ENCODE measurements at places on chromosomes 11 and 22.
A peak's percentile ranks its signal among the peaks of the same experiment; 100 is the strongest.

- no peak for DNase-seq
Measured at GRCh38 chr11:119989159-119989821, 148.6 kb downstream of the TRIM29 start.

- DNase-seq = no peak
Measured at GRCh38 chr11:86919557-86920210, 35.5 kb downstream of the FZD4 start.

DNA sequence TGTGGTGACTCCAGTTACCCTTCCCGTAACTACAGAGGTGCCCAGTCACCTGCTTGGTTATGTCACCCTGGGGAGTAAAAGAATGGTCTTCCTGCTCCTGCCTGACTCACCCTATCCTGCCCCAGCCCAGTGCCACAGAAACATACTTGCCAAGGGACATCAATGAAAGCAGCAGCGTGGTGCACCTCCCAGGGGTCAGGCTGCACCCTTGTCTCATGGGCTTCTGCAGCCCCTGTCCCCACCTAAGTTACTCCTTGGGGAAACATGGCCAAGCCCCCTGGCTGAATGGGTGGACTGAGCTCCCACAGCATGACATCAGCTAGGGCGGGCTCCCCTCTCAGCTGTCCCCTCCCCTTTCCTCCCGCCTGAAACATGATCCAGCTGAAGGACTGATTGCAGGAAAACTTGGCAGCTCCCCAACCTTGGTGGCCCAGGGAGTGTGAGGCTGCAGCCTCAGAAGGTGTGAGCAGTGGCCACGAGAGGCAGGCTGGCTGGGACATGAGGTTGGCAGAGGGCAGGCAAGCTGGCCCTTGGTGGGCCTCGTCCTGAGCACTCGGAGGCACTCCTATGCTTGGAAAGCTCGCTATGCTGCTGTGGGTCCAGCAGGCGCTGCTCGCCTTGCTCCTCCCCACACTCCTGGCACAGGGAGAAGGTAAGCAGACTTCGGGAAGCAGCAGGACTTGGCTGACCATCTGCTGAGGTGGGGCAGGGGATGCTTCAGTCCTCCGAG is at the start of gene HTR3A:
Gene HTR3A (plus strand): TSS at position 368 of the 730 bp plus-strand sequence. CDS start 218 bp downstream, at position 586.
- no peak for DNase-seq

DNA sequence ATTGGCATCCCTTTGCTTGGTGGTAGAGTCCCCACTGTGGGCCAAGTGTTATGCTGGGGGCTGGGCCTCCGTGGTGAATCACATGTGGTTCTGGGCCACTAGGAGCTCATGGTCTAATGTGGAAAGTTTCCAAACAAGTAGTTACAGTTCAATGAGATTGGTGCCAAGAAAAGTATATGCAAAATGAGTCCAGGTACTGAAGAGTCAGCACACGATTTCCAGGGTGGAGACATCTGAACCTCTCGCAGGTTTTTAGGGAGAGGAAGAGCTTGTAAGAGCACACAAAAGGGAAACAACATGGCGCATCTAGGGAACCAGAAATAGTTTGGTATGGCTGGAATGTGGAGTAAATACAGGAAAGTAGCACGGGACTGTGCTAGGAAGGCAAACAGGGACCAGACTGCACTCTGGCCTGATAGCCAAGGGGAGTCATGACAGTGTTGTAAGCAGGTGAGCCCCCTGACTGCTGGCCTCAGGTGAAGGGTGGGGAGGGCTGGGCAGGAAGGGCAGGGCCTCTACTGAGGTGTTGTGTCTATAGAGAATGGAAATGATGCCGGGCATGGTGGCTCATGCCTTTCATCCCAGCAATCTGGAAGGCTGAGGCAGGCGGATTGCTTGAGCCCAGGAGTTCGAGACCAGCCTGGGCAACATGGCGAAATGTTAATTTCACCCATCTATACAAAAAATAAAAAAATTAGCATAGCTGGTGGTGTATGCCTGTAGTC is 12.6 kb downstream of the POLR2F start:
- no peak for DNase-seq

DNA sequence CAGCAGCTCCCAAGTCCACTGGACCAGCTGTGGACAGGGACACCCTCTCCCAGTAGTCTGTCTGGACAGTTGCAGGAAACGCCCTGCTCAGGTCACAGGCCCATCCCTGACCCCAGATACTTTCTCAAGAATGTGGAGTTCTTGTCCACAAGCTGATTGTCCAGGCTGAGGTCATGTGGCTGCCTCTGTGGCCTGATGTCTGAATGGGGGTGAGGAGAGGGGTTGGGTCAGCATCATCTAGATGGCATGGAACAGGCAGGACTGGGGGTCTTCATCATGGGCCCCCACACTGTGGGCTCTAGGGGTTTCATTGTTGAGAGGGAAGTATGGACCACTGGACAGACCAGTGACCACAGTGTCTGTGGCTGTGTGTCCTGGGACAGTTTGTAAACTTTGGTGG is 1015.0 kb downstream of the TBC1D22A start:
- DNase-seq = no peak

DNA sequence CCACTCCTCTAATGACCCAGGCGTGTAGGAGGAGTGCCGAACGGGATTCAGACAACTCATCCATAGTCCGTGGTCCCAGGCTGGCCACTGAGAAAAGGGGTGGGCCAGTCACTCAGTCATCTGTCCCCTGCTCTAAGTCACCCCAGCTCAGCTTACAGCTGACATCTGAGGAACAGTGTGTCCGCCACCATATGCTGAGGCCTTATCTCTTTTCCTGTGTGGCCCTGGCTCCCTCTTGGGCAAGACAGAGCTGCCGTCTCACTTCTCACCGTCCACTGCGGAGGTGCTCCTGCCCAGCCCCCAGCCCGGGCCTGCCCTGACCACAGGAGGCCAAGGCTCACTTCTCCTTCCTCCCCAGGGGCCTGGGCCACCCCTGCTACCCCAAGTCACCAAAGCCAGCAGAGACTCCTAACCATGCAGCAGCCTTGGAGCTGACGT is 6.8 kb downstream of the CCDC86 start:
- DNase-seq = no peak

GRCh38 chr11:46836431-46836830 is 9.6 kb downstream of the CKAP5 start:
- no peak for DNase-seq

DNA sequence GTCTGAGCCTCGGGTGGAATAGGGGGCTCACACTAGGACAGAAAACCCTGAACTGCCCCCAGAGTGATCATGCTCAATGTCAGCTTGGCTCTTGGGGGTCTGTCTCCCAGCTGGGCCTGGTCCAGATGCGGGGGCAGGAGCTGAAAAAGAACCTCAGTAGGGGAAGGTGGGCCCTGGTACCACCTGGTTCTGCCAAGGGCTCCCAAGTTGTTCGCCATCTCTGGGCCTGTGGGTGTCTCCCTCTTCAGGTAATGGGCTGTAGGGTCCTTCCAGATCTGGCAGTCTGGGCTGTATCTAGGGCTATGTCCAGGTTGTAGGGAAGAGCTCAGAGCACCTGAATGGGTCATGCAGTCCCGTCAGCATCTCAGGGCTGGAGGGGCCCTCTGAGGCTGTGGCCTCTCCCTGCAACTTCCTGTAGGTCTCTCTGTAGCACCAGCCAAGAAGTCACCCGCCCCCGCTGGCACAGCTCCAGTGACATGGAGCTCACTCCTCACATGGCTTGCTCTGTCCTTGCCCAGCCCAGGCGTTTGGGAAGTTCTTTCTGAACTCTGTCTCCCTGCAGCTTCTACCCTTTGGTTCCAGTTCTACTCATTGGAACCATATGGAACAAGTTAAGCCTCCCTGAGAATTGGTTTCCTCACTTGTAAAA is 33.0 kb upstream of the SOX10 start:
- DNase-seq = no peak

- DNase-seq = no peak
Measured at GRCh38 chr11:5910540-5910939, 17.5 kb downstream of the OR52E5 start.

GRCh38 chr11:130449310-130449990 is 1.0 kb downstream of the ADAMTS15 start:
- no peak for DNase-seq

DNA sequence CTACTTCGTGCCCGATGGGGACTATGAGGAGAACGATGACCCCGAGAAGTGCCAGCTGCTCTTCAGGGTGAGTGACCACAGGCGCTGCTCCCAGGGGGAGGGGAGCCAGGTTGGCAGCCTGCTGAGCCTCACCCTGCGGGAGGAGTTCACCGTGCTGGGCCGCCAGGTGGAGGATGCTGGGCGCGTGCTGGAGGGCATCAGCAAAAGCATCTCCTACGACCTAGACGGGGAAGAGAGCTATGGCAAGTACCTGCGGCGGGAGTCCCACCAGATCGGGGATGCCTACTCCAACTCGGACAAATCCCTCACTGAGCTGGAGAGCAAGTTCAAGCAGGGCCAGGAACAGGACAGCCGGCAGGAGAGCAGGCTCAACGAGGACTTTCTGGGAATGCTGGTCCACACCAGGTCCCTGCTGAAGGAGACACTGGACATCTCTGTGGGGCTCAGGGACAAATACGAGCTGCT is 751 bp downstream of the FIBIN start:
- DNase-seq = no peak

- DNase-seq = no peak
Measured at GRCh38 chr11:66651016-66651415, 12.5 kb downstream of the RBM4 start.

- no peak for DNase-seq
Measured at GRCh38 chr22:21593406-21594232, 26.1 kb downstream of the UBE2L3 start.

GRCh38 chr11:108902027-108902469 is 237.2 kb downstream of the DDX10 start:
- no peak for DNase-seq

DNA sequence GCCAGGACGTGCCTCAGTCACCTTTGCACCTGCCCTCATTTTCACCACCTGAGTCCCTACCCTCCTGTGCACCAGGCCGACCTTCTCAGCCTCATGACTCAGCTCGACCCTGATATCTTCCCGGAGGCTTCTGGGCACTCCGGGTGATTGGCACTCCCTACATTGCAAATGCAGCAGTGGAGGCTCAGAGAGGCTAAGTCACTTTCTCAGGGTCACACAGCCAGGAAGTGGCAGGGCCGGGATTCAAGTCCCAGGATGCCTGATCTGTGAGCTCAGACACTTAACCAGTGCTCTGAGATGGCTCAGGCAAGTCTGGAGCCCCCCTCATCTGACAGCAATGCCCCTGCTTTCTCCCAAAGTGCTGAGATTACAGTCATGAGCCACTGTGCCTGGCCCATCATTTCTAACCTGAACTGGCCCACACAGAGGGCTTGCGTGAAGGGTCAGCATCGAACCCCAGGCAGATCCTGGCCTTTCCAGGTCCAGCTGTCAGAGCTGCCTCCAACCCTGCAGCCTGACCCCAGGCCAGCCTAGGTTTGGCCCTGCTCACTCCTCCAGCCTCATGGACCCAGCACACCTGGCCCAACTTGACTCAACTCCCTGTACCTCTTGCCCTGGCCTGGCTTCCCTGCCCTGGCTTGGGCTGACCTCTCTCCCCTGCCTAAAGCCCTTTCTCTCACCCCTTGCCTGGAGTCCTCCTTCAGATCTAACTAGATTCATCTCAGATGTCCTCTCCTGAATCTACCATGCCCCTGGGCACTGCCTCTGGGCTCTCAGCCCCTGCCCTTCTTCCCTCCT is 40.7 kb upstream of the RTL6 start:
- DNase-seq = no peak

DNA sequence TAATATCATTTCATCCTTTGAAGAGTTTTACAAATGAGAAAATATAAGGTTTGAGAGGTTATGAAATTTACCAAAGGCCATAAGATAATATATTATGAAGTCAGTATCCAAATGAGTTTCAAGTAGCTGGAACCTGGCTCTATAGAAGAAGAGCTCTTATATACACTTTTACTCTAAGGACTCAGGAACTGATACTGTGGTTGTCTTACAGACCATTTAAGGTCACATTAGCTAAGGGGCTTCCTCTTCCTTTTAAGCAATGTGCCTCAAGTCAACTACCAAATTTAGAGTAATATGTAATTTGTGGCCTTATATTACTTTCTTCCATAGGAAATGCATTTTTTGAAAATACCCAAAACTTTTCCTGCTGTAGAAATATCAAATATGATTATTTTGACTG is 369.3 kb downstream of the DLG2 start:
- DNase-seq = no peak

DNA sequence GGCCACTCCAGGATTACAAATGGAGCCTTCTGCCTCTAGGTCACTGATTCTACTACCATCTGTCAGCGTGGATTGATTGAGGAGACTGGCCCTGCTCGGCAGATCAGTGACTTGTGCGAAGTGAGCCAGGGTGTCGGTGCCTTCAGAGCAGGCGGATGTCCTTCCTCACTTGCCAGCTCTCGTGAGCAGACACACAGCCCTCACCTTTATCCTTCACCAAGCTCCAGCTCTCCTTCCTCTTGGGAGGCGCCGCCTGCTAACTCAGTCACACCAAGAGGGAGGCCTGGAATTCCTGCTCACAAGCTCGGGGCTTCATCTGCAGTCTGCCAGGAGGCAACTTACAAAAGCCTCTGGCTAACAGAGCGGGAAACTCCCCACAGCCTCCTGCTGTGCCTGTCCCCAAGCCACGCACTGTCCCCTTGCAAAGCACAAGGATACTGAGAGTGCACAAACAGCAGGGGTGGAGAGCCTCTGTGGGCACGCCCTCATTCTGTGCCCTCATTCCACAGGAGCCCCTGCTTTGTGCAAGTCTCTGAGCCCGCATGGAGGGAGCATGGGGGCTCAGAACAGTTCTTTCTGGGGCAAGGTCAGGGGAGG is 3.5 kb upstream of the TCF20 start:
- DNase-seq = no peak

GRCh38 chr11:83157594-83158356 is 844 bp downstream of the PCF11 start:
- DNase-seq = peak; percentile 28

DNA sequence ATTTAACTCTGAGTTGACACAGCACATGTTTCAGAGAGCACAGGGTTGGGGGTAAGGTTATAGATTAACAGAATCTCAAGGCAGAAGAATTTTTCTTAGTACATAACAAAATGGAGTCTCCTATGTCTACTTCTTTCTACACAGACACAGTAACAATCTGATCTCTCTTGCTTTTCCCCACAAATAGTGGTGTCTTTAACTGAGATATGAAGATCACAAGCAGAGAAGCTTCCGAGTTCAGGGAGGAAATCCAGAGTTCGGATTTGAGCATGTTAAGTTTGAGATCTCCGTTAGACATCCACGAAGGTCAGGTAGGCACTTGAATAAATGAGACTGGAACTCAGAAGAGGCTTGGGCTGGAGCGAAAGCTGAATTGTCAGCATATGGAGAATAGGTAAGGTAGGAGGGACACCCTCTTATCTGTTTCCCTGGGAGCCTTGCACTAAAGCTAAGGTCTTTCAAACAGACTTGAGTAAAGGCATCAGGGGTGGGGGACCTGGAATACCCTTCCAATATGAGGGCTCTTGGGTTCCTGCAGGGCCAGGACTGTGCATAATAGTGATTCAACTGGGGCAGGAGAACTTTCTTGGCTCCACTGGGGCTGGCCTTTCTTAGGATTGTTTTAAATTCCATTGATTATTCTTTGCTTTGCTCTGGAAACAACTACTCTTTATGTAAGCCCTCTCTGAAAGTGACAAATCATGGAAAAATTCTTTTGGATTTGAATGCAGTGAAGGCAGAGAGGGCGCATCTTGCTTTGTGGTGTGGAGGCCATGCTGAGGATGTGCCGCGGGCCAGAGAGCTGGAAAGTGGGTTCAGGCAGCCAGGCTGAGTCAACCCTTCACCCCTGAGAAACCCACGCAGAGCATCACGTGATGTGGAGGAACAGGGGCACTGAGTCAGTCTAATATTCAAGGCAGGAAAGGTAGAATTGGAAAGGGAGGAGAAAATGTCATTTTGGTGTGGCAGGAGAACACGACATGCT is 62.7 kb upstream of the AMPD3 start:
- DNase-seq = no peak

GRCh38 chr11:94740083-94741021 is 27.8 kb upstream of the AMOTL1 start:
- DNase-seq = no peak

- DNase-seq = no peak
Measured at GRCh38 chr11:69156673-69157155, 979 bp downstream of the SMIM38 start.

All from NK-92 treated with Interleukin-12 subunit alpha and Interleukin-12 subunit beta, amount 100 ng/mL, for 24 hours (cell line).